ENCODE measurements at places on chromosomes 5 and 9.

- DNase-seq: no peak
These were observed 107.2 kb downstream of the ASTN2 start for GRCh38 chr9:117307701-117308100.

DNA sequence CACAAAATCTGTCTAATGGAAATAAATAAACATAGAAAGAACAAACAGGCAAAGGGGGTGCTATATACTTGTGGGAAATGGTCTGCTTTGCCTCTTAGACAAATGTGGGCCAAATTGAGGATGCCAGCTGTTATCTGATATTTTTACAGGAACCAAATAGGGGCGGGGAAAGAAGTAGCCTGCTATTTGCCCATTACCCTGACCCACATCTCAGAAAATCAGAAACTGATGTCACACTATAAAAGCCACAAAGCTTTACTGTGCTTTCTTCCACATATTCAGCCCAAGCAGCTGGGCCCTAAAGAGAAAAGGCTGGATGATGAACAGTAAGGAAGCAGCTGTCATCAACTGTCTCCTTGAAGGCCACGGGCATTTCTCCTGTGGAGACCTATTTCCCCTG lies 97.3 kb downstream of the ELAVL2 start:
- no peak for DNase-seq

- no peak for DNase-seq
These were observed 64.0 kb downstream of the UBAP1 start for GRCh38 chr9:34242830-34243229.

DNA sequence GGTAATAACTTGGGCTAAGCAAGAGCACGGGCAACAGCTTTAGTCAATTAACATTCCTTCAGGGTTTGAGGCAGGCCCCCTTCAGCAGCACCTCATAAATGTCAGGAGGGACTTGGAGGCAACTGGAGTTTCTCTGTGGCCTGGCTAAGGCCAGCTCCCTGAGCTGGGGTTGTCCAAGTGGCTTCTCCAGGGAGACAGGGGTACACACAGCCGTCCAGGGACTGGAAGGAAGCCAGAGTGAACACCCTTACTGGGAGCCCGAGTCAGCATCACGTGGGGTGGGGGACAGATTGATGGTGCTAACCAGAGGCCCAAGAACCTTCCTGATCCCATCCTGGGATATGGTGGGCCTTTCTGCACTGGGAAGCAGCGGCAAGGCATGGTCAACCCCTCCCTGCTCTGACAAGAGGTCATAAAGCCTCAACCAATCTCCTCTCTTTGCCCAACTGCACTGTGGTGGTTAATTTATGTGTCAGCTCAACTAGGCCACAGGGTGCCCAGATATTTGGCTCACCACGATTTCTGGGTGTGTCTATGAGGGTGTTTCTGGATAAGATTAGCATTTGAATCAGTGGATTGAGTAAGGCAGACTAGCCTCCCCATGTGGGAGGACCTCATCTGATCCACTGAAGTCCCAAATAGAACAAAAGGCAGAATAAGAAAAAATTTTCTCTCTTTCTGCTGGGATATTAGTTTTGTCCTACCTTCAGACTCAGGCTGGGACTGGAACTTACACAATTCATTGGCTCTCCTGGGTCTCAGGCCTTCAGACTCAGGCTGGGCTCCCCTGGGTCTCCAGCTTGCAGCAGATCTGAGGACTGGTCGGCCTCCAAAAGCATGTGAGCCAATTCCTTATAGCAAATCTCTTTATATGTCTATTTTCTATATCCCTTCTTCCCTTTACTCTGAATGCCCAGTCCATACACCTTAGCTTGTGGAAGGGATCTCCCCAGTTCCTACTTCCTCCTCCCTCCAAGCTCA lies 127.2 kb upstream of the LARP1 start:
- DNase-seq: no peak

- no peak for DNase-seq
These were observed 10.7 kb upstream of the CREBRF start for GRCh38 chr5:173045474-173045873.

DNA sequence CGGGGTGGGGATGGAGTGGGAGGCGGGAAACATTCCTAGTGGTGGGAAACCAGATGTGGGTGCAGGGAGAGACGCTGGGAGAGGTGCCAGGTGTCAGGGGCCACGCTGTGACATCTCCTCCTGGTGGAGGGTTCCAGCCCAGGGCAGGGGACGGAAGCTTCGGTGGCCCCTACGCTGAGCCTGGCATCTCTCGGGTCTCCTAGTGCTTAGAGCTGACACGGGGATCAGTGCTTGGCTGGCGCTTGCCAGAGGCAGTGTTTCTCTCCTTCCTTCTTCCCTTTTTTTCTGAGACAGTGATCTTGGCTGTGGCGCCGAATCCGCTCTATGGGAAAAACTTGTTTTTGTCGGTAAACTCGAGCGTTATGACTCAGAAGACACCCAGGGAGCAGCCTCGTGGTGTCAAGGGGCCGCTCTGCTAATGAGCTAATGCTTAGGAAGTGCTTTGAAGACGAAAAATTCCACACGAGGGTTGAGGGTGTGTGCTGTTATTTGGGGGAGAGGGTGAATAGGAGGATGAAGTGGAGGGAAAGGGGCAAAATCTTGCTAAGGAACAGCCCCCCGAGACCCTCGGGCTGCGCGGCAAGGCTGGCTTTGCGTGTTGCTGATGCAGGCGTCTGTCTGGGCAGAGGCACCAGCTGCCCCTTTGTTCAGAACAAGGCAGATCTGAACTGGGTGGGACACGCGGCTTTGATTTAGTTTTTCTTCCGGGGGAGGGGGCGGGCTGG lies 20.4 kb upstream of the IER5L start:
- DNase-seq: peak; percentile 54

DNA sequence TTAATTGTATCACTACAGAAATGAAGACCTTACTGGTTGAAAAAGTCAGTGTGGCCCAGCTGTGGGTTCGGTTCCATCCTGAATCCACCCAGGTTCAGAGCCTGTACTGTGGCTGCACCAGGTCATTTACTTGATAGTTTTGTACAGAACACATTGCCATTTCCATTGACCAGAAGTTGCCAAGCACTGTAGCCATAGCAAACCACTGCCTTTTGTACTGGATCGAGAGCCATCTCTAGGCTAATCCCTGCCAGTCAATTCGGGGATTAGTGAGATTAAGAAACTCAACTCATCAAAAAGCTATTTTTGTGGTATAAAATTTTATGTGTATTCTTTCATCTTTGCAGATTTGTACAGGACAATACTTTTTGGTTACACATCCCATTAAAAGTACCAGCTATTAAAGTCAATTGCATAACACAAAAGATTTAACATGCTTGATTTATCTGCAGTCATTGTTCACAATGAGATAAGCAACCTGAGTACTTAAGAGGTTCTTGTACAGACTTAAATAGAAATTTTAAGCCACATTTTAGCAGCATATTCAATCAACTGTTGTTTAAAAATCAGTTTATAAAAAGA lies 108.5 kb upstream of the OTULINL start:
- DNase-seq: no peak

- DNase-seq: no peak
These were observed 235.0 kb upstream of the VLDLR start for GRCh38 chr9:2386566-2386965.

GRCh38 chr5:25701936-25702335 lies 1057.2 kb upstream of the CDH10 start:
- DNase-seq: no peak

DNA sequence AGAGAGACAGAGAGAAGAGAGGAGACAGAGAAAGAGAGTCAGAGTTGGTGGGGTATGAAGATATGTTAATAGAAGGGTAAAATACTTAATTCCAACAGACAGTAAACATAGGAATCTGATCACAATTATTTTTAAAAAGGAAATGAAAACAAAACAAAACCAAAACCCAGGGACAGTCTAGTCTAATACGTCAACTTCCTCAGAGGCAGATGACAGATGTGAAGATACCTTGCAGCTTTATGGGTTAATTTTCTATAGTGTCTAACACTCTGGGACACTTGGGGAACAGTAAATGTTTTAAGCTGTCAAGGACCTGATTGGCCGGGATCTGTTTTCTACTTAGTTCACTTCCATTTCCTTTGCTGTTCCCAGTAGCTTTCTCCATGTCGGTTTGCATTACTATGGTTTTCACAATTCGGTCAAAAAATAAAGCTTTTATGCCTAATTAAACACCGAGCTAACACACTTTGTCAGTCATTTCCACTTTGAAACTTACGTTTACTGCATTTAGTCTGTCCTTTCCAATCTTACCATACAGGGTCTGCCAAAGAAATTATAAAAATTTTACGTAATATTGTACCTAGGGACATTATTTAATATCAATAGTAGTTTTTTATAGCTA lies 216.5 kb downstream of the MCTP1 start:
- DNase-seq: no peak

GRCh38 chr5:41542183-41542582 lies 31.8 kb upstream of the PLCXD3 start:
- no peak for DNase-seq

- DNase-seq: no peak
These were observed 90.2 kb upstream of the C9orf72 start for GRCh38 chr9:27663526-27663925.

DNA sequence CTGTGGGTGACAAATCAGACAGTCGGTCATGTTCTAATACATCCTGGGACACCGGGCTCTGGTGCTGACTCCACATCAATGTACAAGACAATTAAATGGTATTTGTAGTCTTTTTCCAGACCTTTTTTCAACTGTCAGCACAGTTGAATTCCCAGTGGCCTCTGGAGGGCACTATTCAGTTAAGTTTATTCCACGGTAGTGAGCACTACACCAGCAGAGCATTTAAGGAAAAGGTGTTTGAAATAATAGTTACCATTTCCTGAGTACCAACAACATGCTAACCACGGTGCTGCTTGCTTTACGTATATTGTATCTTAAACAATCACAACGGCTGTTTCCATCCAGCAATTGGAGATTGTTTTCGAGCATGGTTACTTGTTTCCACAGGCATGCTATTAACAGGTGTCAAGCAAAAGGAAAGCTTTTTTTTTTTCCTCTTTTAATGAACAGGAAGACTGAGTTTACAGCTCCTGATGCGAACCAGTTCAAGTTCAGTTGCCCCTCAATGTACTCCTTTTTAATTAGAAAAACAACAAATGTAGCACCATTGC lies 186.7 kb downstream of the PDZD2 start:
- DNase-seq: peak; percentile 38

DNA sequence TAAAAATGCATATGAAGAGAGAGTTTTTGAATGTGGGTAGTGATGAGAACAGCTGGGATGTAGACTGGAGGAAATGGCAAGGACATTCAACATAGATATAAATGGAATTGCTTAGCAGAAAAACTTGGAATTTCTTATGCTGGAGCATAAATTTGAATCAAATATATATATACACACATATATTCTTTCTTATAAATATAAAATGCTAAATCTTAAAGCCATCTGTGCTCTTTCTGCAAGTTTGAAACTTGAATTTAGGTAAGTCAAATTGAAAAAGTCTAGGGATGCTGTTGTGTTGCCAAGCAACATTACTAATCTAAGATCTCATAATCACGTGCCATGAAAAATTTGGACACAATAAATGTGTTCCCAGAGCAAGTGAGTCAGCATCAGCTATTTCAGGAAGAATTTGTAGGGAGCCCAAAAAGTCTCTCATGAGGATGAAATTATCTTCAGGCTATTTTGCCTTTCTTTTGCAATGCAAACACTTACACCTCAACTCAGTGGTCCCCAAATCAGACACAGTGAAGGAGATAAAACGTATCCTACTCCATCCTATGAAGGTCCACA lies 58.4 kb upstream of the ALDH1A1 start:
- DNase-seq: no peak

GRCh38 chr5:68194386-68194785 lies 21.2 kb upstream of the PIK3R1 start:
- DNase-seq: no peak

- no peak for DNase-seq
These were observed 3.9 kb downstream of the ALAD start for GRCh38 chr9:113397203-113397631.

GRCh38 chr5:43412644-43413043 lies 453 bp upstream of the CCL28 start:
- DNase-seq: no peak

DNA sequence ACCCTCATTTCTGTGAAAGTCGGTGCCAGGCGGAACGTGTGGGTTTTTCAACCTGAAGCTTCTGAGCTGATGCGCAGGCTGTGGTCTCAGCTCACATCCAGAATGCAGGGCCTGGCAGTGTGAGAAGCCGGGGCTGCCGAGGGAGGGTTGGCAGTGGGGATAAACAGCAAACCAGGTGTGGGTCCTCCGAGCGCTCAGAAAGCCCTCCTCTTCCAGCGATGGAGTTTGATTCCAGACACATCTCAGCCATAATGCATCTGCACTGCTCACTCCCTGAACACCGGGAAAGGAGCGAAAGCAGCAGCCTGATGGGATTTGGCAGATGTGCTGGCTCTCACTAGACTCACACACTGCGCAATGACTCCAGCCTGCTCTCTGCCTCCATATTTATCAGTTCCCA lies 280.1 kb downstream of the HSPA4 start:
- DNase-seq: no peak

- no peak for DNase-seq
These were observed 26.3 kb upstream of the CEP120 start for GRCh38 chr5:123449424-123449974.

DNA sequence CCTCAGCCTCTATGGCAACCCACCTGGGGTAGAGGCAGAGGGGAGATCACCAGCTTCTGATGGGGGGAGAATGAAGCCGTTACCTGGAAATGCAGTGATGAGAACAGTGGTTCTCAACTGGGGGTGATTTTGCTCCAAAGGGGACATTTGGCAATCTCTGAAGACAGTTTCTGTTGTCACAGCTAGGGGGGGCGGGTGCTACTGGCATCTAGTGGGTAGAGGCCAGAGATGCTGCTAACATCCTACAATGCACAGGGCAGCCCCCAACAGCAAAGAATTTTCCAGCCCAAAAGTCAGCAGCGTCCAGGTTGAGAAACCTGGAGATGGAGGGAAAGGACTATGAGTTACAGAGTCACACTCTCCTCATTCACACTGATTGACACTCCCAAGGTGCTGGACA lies 84.5 kb downstream of the FGF1 start:
- no peak for DNase-seq

DNA sequence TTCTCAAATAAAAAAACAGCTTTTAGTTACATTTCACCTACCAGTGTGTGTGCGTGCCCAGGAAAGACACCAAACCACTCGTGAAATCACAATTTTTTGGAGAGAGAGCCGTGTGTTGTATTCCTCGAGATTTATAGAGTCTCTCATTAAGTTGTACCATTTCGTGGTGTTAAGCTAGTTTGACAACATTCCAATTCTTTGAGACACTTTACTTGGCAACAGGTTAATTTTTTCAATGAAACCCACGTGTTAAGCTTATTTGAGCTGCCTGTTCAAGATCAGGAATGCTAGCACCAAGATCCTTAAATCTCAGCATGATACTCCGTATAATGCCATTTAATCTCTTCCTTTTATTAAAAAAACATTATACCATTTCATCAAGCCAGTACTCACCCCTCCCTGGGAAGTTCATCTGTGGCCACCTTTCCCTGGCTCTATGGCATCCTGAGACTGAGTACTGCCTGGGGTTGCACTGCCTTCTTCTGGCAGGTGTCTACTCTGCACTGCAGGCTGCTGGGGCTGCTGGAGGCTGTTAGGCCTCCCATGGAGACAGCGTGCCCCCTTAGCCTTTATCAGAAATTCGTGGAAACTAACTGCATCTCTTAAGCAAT lies 143.7 kb downstream of the ARHGAP26 start:
- DNase-seq: no peak

GRCh38 chr5:139207297-139208000 lies 9.3 kb upstream of the SIL1 start:
- DNase-seq: no peak

GRCh38 chr9:22037954-22038690 lies 29.0 kb upstream of the CDKN2B start:
- DNase-seq: no peak

Measured in non-pigmented ciliary epithelial cell (primary cell).